ENCODE measurements at places on chromosomes 13 and 19. TPM values are rescaled to one million over a fixed set of nuclear protein-coding genes. Genes with fewer than 3 reads are reported as not detected.
A peak's percentile ranks its signal among the peaks of the same experiment; 100 is the strongest.

GRCh38 chr19:49453757-49454240 lies 774 bp downstream of the ALDH16A1 start:
- DNase-seq = no peak

- DNase-seq = no peak
These were observed 56.2 kb upstream of the USPL1 start for GRCh38 chr13:30561511-30561910.

DNA sequence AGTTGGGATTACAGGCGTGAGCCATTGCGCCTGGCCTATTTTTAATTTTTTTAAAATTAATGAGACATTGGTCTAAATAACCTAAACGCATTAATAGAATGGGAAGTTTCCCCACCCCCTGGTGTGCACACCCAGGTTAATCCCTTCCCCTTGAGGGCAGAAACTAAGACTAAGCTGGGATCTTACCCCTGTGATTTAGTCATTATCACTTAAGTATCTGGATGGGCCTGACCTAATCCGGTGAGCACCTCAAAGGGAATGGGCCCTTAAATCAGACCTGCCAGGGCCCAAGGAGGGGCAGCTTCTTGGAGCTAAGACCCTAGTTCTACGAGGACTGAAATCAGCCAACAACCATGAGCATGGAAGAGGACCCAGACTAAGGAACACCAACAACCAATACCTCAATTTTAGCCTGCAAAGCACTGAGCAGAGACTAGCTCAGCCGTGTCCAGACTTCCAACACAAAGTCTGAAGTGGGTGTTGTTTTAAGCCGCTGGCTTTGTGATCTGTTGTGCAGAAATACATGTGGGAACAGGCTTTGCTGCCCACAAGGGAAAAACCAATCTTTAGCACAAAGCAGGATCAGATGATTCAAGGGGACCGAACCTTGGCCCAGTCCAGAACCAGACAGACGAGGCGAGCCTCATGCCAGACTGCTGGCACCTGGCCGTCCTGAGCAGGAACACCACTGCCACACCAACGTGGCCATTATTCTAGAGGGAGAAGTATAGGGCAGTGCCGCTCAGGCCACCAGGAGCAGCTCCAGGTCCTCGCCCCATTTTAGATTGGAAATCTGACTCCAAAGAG lies 7.1 kb downstream of the UBE2S start:
- no peak for DNase-seq

The CGB5 gene
- 0.35 TPM for total RNA-seq

DNA sequence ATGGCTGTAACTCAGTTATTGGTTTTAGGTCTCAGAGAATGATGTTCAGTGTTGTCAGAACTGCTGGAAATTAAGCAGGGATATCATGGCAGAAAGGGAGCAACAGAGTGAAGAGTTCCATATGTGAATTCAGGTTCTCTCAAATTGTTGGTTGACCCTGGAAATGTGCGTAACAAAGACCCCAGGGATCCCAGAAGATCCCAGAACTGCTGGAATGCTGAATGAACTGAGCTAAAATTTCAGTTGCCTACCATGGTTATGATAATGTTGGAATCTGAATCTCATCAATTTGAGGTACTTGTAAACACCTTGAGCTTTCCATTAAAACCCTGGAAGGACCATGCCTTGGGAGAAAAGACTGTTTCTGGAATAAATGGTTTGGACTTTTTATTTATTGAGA lies 230.8 kb downstream of the GGACT start:
- DNase-seq = no peak

DNA sequence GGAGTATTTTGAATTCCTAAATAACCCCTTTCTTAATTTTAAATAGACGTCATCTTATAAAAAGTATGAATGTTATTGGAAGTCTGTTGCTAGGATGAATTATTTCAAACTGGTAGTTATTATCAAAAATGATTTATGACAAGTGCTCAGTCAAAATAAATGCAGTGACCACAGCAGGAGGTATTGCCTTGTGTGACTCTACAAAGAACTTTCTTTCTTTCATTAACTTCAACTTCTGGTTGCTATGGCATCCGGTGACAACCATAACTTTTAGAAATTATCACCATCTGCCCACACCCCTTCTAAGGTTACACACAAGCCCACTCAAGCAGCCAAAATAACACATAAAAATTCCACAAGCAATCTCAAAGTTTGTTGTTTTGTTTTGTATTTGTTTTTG lies 189.9 kb downstream of the DACH1 start:
- DNase-seq = no peak

DNA sequence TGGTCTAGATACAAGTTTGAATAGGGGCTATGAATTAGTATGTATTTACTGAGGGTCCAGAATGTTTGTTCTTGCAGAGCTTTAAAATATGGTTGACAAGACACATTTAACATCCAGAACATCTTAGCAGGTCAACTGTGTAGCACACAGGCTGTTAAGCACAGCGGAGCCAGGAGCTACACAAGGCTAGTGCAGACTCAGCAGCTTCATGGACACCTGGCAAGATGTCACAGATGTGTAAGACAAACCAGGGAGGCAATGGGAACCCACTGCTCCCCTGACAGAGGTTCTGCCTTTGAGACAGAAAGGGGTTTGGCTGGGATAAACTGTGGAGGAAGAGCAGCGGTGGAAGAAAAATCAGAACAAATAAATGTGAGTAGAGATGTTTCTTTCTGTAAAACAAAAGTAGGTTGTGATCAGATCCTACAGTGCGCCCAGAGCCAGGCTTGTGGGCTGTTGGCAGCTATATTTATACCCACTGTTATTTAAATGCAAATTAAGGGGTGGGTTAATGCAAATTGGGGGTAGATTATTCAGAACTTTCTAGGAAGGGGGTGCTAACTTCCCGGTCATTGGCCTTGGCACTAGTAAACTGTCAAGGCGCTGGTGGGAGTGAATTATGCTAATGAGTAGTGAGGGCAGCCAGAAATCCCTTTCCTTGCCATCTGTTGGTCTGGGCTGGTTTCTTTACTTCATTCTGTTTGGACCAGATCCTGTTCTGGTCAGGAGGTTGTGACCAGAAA lies 33.0 kb downstream of the MIPEP start:
- no peak for DNase-seq

DNA sequence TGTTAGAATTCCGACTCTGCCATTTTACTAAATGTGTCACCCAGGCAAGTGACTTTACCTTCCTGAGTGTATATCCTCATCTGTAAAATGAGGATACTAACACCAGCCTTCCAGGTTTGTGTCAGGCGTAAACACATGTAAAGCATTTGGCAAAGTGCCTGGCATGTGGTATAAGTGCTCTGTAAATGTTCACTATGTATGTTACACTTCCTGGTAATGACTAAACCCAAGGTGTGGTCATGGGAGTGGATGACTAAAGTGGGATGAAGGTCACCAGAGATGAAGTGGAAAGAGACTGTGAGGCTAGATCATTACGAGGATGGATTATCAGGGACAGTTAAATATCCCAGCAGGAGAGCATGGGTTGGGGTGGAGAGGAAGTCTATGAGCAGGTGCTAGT lies 25.6 kb downstream of the DEDD2 start:
- DNase-seq = no peak

DNA sequence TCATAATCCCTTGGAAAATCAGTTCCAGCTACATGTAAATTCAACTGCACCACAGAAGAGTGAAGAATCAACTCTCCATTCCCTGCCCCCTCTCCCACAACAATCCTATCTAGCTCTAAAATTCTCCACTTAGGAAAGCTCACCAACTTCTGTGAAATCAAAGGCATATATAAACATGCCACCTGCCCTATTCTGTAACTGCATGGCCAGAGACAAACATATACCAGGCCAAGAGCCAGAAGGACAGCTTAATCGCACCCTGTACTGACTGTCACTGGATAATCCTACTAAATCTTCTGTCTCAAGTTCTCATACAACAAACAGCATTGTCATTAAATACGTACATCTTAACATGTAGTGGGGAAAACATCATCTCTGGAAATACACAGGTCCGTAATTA lies 58.2 kb upstream of the EEF1AKMT1 start:
- DNase-seq = no peak

The SH2D3A gene
- total RNA-seq = 26.7 TPM

The ZNF850 gene
- total RNA-seq = 47.2 TPM

GRCh38 chr13:36344886-36345437 lies 1.2 kb downstream of the SPART start:
- DNase-seq = no peak

DNA sequence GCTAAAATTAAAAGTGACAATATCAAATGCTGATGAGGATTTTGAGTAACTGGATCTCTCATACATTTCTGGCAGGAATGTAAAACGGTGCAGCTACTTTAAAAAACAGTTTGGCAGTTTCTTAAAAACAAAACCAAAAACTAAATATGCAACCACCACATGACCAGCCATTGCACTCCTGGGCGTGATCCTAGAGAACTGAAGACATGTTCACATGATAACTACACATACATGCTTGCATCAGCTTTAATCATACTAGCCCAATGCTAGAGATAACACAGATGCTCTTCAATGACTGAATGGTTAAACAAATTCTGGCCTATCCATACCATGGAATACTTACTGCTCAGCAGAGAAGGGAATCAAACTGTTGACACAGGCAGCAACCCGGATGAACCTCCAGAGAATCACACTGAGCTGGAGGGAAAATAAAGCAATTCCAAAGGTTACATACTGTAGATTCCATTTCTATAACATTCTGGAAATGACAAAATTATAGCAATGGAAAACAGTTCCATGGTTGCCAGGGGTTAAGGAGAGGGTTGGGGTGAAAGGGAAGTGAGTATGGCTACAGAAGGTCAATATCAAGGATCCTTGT lies 25.5 kb upstream of the NAXD start:
- DNase-seq = no peak

The CRX gene
- 0.53 TPM for total RNA-seq

The MEIOSIN gene
- total RNA-seq = 0.11 TPM

The SSC5D gene
- 1.8 TPM for total RNA-seq

GRCh38 chr13:113532156-113532806 lies 41.8 kb upstream of the DCUN1D2 start:
- peak; percentile 70 for DNase-seq

DNA sequence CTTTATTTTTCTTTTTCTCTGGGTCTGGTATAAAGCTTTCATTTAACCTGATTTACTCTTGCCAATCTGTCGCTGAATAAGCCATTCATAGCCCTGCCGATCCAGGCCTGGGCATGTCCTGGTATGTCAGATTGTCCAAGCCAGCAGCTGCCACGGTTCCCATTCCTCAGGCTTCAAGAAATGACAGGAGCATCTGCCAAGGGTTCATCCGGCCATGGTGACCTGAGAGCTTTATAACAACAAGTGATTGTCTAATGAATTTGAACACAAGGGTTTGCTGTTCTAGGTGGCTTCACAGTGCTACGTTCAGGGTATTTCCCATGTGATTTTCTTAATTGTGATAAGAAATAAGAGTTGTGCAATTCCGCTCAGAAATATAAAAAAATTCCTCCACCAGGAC lies 20.0 kb downstream of the PNMA8A start:
- DNase-seq = no peak

The KRTDAP gene
- 3.2 TPM for total RNA-seq

GRCh38 chr19:12783849-12784393 lies 7.4 kb upstream of the JUNB start:
- DNase-seq = no peak

The PSG11 gene
- total RNA-seq = not detected

DNA sequence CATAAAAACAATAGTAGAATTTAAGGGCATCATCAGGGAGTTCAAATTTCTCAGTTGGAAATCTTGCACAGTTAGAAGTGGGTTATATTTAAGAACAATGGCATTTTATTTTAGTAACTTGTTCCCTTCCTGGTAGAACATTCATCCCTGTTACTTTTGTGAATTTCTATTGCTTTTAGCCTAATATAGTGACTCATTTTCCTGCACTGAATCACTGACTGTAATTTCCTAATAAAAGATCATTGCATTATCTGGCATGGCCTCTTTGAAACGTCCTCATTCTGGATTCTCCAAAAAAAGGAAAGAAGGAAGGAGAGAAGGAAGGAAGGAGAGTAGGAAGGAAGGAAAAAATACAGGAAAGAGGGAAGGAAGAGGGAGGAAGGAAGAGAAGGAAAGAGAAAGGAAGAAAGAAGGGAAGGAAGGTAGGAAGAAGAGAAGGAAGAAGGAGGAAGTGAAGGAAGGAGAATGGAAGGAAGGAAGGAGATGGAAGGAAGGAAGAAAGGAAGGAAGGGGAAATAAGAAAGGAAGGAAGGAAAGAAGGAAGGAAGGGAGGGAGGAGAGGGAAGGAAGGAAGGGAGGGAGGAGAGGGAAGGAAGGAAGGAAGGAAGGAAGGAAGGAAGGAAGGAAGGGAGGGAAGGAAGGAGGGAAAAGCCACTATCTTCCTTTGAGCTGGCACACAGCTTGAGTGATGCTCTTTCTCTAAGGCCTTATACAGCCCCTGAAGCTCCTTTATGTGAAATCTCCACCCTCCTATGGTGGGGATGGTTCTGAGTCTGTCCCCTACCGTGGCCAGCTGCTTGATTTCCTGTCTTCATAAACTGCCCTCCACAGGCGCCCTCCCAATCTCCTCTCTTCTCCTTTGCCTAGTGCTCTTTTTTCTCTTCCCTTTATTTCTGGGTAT lies 29.8 kb upstream of the TM9SF2 start:
- DNase-seq = no peak

DNA sequence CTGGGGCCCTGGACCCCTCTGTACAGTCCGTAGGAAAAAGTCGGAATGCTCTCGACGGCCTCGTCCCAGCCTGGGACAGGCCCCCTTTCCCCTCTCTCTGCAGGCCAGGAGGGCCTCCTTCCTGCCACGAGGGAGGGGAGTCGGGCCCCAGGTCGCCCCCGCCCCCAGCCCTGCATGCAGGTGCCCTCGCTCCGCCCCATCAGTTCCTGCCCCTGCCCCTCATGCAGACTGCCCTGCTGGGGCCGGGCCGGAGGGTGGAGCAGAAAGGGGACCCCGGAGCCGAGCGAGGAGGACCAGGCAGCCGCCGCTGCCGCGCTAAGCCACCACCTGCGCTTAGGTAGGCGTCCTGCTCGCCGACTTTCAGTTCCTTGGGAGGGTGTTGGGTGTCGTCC lies 7.3 kb downstream of the LYL1 start:
- DNase-seq = peak; percentile 84
